ENCODE measurements at places on chromosomes 4 and X. TPM values are rescaled to one million over a fixed set of nuclear protein-coding genes. Genes with fewer than 3 reads are reported as not detected.
A peak's percentile ranks its signal among the peaks of the same experiment; 100 is the strongest.

COL4A6 gene
- 2.0 TPM for total RNA-seq

GNPDA2 gene
- 30.6 TPM for total RNA-seq

FHDC1 gene
- 5.7 TPM for total RNA-seq

FDCSP gene
- not detected for total RNA-seq

VSIG4 gene
- total RNA-seq, result 15.1 TPM

CXorf49 gene
- total RNA-seq, result not detected

CXorf49B gene
- not detected for total RNA-seq

GRCh38 chr4:2251073-2251794 is 9.3 kb upstream of the HAUS3 start:
- DNase-seq, result peak; percentile 18

DNA sequence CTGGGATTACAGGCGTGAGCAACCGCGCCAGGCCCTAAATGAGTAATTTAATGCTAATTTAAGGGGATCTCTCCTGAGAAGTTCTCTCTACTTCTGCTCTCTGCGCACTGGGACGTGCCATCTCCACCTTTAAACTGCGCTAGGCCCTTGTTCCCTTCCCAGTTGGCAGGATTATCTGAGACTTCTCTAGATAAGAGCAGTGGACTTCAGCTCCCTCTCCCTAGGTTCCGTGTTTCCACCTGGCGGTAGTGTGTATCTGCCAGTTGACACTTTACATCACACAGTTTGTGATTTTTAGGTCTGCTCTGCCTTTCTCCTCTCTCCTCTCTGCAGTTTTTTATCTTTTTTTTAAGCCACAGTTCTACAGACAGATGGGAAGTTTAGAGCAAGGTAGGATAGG is 40.2 kb downstream of the ARHGAP10 start:
- no peak for DNase-seq

DNA sequence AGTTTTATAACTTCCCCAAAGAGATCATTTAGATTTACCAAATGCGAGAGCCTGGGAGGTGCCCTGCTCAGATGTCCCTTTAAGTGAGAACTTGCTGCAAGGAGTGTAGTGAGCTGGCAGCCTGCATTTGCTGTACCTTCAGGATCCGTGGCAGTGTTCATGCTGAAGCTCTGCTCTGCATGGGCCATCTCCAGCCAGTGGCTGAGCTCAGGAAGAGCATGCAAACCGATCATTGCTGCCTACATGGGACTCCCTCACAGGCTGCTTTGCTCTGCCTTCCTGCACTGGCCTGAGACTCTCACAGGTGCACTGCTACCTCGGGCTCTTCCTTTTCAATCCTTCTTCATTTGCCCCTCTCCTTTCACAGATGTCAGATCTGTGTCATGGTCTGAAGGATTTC is 152.0 kb upstream of the SFRP2 start:
- no peak for DNase-seq

- DNase-seq, result no peak
These were observed 556.7 kb upstream of the BOD1L1 start for GRCh38 chr4:14184265-14184664.

- DNase-seq, result no peak
These were observed 190.2 kb downstream of the DCLK2 start for GRCh38 chr4:150268444-150268843.

DNA sequence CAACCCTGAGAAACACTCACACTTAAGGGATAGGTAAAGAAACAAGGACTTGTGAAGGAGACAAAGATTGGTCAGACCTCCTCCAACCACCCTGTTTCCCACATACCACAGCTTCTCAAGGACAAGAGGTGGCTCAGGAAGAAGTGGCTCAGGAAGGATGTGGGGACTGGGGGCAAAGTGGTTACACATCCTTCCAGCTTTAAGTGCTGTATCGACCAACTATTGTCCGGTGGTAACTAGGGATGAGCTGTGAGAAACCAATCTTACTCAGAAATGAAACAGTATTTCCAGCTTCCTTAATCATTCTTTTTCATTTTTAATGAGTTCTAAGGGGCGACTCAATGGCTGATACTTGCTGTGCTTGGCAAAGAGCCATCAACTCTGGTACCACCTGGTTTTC is 8.5 kb upstream of the LHFPL1 start:
- DNase-seq, result no peak

- DNase-seq, result no peak
These were observed 44.4 kb upstream of the STOX2 start for GRCh38 chr4:183860731-183861130.

- no peak for DNase-seq
These were observed 272.2 kb upstream of the RASGEF1B start for GRCh38 chr4:81743731-81744435.

DNA sequence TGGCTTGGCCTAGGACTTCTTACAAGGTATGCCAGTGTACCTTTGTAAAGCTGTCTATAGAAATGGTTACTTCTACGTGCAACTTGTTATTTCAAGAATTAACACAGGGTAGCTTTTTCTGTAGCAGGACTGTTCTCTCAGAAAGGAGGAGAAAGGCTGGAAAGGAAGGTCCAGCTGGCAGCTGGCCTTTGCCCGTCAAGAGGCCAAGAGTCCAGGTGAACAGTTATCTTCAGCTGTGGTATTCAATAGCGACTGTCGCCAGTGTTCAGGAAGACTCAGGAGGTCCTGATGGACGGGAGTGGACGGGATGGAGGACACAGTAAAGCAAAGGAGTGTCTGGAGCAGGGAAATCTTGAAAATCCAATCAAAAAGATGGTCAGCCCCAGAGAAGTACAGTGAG is 4.7 kb downstream of the CYP4V2 start:
- DNase-seq, result no peak

GRCh38 chrX:39895218-39896110 is 202.3 kb downstream of the BCOR start:
- DNase-seq, result no peak

DNA sequence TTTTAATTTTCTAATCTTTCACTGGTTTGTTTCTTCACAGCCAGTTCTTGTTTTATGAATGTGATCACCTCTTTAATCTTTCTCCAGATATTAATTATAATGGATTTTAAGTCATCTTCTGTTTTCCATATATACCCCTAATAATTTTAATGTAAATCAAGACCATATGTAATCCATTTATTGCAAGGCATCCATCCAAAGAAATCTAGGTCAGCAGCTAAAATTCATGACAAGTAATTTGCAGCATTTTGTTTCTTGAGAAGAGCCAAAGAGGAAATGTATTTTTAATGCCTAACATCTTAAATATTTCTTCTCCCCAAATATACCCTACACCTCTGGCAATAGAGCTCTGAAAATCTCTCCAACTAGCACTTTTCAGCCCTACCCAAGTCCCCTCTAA is 81.1 kb downstream of the SUPT20HL2 start:
- no peak for DNase-seq

GRCh38 chr4:54527532-54527931 is 130.2 kb upstream of the KIT start:
- no peak for DNase-seq

DNA sequence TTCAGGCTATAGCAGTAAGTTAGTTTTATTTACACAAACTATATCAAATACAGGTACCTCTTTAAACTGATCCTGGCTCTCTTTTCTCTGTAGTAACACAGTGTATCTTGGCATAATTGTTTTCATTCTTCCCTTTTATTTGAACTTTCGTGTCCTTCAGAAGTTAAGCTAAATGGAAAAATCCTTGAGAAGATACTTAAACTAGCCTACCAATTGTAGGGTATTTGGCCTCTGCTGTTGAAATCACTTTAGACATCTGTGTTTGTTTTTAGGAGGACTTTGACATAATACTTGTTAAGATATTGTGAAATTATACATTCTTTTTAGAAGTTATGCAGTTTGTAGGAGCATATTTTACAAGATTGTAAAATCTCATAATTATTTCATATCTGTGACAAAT is 90.3 kb upstream of the GK2 start:
- no peak for DNase-seq

GRCh38 chr4:80007745-80008149 is 65.3 kb downstream of the ANTXR2 start:
- no peak for DNase-seq

GRCh38 chrX:74015379-74016019 is 288.5 kb upstream of the ZCCHC13 start:
- DNase-seq, result peak; percentile 12

- no peak for DNase-seq
These were observed 21.1 kb upstream of the HNRNPD start for GRCh38 chr4:82394896-82395295.

GRCh38 chr4:143360838-143361625 is 24.4 kb downstream of the GAB1 start:
- DNase-seq, result no peak

- no peak for DNase-seq
These were observed 26.4 kb downstream of the CYTL1 start for GRCh38 chr4:4992833-4993232.

All from frontal cortex (tissue), 4 donors.